NCI-H2081 treated with DMSO at 0.1 percent for 48 hours (cell line): ENCODE measurements at places on chromosomes 5 and 9.

- no peak for DNase-seq
Measured at GRCh38 chr9:10104774-10105173, 508.0 kb downstream of the PTPRD start.

DNA sequence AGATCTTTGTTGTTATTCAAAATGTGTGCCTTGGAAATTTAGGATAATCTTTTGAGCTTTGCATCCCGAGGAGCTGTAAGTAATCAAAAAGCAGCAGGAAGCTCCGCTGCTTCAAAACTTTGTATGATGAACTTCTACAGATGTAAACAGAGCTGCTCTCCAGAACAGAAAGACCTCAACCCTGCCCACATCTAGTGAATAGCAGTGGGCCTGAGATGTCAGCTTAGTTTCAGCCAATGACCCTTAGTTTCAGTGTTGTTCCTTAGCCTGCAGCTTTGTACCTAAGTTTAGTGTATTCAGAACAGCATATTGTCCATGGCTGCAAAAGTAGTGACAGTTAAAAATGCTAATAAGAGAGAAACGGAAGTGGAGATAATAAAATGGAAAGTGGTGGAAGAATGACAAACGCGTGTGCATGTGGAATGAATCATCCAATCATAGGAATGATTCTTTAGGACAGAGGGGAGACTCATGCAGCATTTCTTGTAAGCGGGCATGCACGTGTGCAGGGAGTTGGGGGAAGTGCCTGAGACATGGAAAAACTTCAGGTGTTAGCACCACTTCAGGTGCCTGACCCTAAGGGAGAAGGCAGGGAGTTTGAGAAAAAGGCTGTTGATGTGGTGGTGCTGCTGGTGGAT is 24.9 kb downstream of the SNX24 start:
- no peak for DNase-seq

DNA sequence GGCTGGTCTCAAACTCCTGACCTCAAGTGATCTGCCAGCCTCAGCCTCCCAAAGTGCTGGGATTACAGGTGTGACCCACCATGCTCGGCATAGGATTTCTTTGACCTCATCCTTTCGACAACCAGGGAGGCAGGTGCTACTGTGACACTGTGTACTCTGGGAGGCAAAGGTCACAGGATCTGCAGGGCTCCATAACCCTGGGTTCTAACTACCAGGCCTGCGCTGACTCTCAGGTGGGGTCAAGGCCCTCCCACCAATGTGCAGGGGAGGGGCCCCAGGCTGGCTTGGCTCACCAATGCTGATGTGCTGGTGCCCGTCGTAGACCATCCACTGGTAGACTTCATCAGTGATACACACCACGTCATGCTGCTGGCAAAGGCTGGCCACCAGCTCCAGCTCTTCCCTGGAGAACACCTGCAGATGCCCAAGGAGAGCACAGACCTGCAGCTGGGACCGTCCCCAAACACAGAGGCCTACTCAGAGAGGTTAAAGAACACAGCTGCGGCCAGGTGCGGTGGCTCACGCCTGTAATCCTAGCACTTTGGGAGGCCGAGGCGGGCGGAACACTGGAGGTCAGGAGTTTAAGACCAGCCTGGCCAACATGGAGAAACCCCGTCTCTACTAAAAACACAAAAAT is 7.0 kb upstream of the SPOUT1 start:
- DNase-seq = no peak

GRCh38 chr9:132350861-132351315 is 3.9 kb downstream of the SETX start:
- DNase-seq = no peak

DNA sequence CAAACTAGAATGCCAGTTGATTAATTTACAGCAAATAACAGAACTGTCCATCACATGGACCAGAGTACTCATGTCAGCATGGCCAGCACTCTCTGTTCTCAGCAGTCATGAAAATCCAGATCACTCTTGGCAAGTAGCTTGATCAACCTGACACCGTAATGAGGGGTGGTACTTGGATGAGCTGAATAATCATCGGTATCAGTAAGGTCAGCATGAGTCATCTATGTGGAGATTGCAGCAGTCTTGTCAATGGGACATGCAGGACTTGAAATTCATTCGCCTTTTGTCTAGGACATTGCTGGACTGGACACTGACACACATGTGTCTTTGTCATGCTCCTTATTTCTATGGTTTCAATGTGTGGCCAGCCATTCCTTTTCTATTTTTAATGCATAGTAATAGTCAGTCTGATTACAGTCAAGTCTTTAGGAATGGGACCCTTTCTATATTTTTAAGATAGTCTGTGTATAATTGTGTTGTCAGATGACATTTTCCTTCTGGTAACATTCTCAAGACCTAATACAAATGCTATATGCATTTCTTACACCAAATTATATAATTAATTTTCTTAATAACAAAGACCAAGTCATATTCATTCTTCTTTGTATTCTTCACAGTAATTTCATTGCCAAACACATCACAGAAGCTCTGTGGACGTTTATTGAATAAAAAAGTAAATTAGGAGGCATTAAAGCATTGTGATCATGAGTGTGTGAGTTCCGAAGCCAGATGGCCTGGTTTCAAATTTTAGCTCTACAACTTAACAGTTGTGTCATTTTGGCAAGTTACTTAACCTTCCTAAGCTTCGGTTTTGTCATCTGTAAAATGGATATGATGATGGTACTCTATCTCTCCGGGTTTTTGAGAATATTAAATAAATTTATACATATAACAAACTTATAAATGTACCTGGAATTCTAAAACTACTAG is 57.4 kb downstream of the ADAMTSL1 start:
- no peak for DNase-seq

GRCh38 chr5:177545487-177546257 is 8.7 kb downstream of the FAM193B start:
- DNase-seq = no peak

DNA sequence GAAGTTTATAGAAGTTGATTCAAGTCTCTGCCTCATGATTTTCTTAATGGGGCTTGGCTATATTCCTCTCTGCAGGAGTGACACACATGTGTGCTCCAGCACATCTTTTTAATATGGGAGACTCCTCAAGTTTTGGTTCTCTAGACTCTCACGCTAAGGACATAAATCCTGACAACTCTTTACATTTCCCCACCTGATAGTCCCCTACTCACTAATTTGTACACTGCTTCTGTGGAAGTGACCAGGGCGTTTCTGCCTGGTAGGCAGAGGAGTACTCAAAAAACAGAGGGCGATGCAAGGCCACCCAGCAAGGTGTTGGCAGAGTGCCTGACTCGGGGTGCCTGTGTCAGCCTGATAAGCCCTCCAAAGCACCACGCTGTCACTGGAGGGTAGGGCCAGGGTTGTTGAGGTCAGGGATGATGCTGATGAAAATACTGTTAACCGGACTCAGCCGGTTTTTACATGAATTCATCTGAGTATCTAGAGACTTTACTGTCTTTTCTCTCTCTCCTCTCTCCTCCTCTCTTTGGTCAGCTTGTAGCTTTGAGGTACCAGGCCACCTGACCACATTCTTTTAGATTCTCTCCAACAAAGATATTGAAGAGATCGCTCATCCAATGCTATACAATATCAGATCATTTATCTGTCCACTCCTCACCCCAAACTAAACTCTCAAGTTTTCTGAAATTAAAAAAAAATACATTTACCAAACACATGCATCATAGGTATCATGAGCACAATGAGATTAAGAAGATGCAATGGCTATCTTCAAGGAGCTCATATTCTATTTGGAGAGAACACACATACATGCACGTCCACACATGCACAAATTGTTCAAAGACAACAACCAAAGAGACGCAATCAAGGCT is 205.2 kb downstream of the PIK3R1 start:
- no peak for DNase-seq

DNA sequence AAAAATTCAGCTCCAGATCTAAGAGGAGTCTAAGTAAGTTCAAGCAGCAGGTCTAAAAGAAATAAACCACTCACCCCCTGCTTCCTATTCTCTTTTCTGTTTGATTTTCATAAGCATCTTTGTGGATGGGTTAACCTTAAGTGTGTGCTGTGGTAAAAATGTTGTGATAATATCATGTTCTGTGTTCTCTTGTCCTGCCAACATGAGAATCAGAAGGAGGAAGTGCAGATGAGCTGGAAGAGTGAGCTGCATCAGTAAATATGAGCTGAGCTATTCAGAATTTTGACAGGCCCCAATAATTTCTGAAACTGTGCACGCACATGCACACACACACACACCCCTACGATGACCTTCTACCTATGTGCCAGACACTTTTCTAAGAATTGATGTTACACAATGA is 186.5 kb upstream of the ANKRD55 start:
- no peak for DNase-seq

DNA sequence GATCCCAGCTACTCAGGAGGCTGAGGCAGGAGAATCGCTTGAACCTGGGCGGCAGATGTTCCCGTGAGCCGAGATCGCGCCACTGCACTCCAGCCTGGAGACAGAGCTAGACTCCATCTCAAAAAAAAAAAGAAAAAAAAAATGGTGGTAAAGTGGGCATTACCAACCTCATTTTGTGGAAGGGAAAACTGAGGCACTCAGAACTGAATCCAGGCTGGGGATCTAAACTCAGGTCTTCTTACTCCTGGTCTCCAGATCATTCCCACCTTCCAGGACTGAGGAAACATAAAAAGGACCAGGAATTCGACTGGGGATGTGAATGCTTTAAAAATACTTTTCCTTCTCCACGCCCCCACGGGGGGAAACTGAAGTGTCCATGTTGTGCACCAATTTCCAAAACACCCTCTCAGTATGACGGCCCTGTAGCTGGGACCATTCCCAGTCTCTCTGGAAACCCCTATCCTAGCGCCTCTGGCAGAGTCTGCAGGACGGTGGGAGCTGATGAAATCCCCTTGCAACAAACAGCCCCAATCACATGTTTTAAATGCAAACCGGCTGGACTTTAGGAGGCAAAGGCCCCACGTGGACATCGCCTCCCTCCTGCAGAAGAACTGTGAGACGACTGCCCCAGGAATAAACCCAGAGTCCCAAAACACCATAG is 8.9 kb upstream of the AKNA start:
- DNase-seq = no peak

GRCh38 chr9:7164440-7165330 is 406.9 kb downstream of the KDM4C start:
- DNase-seq = no peak

DNA sequence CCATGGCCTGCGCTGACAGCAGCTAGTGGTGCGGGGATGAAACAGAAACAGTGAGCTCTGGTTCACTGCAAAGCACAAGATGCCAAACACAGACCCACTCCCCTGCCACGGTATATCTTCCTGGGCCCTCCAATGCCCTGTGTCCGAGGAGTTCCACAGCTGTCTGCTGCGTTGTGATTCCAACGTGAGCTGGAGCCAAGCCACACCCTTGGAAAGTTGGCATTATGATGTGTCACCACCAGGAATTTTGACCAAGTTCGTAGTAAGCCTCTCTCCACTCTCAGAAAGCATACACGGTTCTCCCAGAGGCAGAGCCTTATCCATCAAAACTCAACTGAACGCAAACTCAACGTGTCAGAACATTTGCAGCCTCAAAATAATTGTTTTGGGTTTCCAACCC is 55.6 kb downstream of the MACROH2A1 start:
- DNase-seq = no peak

- no peak for DNase-seq
Measured at GRCh38 chr9:95937131-95937530, 61.6 kb downstream of the ERCC6L2 start.

DNA sequence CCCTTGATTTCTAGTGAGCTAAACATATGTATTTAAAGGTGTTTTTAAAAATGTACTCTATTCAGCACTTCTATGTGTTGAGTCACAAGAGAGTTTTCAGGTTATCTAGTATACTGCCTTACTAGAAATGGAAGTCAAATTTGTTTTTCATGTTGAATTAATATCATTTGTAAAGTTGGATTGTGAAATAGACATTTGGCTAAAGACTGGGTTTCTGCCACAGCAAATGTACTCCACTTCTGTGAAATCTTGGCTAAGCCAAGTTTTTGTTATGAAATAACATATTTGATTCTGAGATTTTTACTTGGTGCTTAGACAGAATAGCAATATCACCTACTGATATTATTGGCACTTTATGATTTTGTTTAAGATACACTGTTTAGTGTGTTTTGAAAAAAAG is 106.0 kb downstream of the CWC27 start:
- DNase-seq = no peak

DNA sequence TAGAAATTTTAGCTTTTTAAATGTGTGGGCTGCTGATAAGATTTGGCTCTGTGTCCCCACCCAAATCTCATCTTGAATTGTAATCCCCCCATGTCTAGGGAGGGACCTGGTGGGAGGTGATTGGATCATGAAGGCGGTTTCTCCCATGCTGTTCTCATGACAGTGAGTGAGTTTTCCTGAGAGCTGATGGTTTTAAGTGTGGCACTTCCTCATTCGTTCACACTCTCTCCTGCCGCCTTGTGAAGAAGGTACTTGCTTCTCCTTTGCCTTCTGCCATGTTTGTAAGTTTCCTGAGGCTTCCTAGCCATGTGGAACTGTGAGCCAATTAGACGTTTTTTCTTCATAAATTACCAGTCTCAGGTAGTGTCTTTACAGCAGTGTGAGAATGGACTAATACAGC is 127.8 kb upstream of the MVB12B start:
- DNase-seq = no peak

DNA sequence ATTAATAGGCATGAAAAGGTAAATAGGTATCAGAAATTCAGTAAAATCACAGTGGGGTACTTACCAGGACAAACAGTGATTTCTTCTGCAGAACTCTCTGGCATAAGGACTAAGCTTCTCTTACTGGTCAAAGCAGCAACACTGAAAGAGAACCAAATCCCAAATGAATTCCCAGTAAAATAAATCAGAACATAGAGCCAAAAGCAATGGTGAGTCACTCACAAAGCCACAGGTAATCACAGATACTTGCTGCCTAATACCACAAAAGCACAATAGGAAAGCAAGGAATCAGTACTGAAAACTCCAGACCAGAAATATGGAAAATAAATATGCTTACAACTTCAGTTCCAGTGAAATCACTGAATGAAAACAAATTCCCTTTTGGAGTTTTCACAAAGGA is 50.7 kb downstream of the UIMC1 start:
- DNase-seq = no peak

- no peak for DNase-seq
Measured at GRCh38 chr9:121478816-121479676, 20.6 kb downstream of the GGTA1 start.

DNA sequence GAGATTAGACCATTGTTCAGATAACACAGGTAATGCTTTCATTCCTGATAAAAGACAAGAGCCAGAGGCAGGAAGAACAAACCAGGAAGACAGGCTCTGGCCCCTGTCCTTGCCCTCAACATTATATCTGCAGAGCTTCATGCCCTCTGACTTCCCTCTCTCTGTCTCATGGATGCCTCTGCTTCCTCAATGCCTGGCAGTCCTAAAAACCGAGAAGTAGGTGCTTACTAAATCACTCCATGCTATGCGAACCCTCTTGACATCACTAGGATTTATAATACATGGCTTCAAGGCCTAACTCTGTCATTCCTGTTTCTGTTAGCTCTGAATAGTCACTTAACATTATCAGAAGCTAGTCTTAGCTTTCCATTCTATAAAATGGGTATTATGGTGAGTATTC is 117.8 kb downstream of the TLR4 start:
- DNase-seq = no peak

DNA sequence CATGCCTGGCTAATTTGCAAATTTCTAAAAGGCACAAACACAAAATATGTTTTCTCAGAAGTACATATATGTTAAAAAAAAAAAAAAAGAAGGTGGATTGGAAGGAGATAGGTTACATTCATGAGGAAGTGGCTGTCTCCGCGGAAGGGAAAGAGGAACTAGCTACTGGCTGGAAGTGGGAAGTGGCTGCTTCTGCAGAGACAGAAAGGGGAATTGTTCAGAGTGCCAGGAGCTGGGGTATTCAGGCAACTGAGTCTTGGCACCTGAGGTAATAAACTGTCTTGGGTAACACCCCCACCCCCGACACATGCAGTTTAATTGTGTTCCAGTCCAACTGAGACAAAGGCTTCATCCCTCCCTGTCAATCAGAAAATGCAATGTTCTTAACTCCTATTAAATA is 45.6 kb downstream of the S1PR3 start:
- DNase-seq = no peak
